Stimulated activated CD8-positive, alpha-beta memory T cell treated with anti-CD3 and anti-CD28 coated beads, Interleukin-7, amount 100 ng/mL, for 24 hours (primary cell): ENCODE measurements at places on chromosomes 5 and 9.

DNA sequence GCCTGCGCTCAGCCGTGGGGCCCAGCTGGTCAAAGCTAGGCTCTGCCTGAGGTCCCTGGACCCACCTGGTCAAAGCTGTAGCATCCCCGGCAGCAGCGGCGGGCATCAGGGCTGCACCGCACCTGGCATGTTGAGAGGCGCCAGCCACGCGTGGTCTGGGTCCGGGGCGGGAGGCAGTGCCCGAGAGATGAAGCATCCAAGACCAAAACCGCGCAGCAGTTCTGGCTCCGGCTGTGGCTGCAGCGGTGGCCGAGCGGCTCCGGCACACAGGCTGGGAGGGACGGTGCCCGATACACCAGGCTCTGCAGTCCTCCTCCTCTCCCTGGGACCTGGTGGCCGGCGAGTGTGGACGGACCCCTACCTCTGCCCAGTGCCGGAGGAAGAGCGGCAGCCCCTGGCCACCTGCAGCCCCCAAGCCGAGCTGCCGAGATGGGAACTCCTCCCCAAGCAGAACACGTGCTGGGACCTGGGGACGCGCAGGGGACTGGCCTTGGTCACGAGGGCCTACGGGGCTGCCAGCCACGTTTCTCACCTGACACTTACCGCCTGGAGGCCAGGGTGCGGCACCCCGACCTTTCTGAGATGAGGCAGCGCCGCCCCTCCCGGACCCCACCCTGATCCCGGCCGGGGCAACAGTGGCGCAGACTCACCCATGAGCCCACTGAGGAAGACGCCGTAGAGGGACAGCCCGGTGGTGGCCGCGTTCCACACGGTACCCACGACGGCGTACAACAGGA, 33.0 kb downstream of the SLC9A3 start:
- no peak for DNase-seq

DNA sequence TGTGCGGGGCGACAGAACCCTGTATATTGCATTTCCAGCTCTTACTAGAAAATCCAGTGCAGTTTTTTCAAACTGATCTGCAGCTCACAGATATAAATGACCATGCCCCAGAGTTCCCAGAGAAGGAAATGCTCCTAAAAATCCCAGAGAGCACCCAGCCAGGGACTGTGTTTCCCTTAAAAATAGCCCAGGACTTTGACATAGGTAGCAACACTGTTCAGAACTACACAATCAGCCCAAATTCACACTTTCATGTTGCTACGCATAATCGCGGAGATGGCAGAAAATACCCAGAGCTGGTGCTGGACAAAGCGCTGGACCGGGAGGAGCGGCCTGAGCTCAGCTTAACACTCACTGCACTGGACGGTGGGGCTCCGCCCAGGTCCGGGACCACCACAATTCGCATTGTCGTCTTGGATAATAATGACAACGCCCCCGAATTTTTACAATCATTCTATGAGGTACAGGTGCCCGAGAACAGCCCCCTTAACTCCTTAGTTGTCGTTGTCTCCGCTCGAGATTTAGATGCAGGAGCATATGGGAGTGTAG, 786 bp downstream of the PCDHB5 start:
- no peak for DNase-seq

GRCh38 chr9:114924327-114924726, 6.1 kb downstream of the TNFSF8 start:
- DNase-seq: no peak

DNA sequence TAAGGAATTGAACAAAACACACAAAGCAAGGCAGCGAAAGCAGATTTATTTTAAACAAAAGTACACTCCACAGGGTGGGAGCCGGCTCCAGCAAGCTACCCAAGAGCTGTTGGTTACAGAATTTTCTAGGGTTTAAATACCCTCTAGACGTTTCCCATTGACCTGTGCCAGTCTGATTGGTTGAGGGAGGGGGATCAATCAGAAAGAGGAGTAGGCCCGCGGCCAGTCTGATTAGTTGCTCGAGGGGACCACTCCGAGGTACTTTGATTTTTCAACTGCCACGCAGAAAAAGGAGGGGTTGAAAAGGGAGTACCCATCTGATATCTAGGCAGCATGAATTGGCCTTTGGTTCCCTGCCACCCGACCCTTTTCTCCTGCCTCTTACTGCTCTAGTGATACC, 998 bp downstream of the SRP19 start:
- DNase-seq: no peak

DNA sequence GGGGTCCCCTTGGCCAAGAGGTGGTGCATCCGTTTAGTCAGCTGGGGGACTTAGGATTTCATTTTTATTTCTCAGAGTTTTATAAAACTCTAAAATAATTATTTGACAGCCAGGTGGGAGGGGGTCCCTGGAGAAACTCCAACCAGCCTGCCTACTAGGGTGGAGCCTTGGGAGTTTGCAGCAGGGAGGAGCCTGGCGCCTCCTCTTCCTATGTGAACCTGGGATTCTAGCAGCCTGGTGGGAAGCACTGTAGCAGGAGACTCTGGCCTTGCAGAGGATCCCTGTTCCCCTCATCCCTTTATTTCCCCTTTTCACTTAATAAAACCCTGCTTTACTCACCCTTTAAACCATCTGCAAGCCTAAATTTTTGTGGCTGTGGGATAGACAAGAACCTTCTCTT, 50.8 kb downstream of the FXN start:
- no peak for DNase-seq

DNA sequence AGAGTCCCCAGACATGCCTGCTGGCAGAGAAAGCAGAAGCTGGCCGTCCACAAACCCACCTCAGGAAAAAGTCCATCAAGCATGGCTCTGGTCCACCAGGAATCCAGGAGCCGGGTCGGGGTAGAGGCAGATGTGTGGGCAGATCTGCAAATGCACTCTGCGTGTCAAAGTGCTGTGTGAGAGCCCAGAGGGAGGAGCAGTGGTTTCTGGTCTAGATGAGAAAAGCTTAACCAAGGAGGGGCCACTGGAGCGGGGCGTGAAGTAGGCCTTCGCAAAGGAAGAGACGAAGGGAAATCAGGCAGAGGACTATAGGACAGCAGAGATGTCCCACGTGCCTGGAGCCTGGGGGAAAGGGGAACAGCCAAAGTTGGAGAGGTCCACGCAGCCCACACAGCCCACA, 40.0 kb downstream of the TTLL11 start:
- no peak for DNase-seq

GRCh38 chr5:160720822-160721221, 131.2 kb downstream of the ATP10B start:
- DNase-seq: no peak

DNA sequence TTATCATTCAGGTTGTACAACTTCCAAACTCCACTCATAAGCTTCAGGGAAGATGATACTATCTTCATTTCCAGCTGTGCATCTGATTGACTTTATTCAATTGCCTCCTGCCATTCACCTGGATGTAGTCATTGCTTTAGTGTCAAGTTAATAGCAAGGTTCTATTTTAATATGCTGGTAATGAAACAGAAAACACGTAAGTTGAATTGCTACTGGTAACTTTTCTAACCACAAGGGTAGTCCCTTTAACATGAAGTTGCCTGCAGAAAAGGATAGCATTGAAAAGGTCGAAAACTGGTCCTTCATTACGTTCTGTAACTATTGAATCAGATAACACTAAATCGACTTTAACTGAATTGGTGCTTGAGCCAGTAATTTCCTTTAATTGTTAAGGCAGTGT, 459.4 kb upstream of the CDH6 start:
- DNase-seq: no peak

DNA sequence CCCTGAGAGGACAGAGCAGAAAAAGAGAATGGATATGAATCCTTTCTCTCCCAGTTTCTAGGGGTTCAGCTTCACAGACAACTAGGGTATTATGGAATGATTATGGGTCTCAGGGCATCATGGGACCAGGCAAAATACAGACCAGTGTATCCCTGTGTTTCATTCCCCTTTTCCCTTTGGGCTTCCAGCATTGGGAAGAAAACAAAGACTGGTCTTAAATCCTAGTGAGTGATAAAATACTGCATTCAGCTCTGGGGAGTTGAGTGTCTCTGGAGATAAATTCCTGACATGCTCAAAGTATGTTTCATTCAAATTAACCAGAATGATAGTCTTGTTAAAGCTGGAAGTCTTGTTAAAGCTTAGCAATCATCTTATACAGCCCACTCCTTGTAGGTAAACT, 2.4 kb upstream of the POU4F3 start:
- DNase-seq: no peak

- DNase-seq: no peak
Measured at GRCh38 chr5:145585-146323, 45.5 kb upstream of the LRRC14B start.
